ENCODE measurements at places on chromosomes 5 and 9.

GRCh38 chr9:130143958-130144366 lies 28.2 kb upstream of the NCS1 start:
- no peak for DNase-seq

DNA sequence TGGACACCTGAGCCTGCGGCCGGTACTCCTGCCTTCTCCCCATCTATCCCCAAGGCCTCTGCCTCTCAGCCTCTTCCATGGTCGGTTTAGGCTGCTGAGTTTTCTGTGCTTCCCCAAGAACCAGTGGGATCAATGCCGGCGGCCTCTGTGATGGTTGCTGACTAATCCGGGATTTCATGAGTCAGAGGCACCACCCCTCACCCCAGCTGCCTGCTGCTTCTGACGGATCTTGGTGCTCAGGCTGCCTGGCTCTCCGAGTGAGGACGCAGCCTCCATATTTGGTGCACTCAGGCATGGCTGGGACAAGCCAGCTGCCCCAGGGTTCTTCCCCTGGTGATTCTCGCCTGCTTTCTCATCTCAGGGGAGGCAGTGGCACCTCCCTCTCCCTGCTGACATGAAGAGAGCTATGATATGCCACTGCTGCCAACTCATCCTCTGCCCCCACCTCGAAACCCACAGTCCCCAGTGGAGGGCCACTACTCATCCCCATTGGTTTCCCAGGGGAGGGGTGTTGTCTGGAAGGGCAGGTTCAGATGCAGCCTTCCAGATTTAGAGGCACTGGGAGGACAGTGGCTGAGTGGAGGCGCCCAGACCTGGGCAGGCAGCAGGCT lies 3.3 kb upstream of the MAN1B1 start:
- no peak for DNase-seq

DNA sequence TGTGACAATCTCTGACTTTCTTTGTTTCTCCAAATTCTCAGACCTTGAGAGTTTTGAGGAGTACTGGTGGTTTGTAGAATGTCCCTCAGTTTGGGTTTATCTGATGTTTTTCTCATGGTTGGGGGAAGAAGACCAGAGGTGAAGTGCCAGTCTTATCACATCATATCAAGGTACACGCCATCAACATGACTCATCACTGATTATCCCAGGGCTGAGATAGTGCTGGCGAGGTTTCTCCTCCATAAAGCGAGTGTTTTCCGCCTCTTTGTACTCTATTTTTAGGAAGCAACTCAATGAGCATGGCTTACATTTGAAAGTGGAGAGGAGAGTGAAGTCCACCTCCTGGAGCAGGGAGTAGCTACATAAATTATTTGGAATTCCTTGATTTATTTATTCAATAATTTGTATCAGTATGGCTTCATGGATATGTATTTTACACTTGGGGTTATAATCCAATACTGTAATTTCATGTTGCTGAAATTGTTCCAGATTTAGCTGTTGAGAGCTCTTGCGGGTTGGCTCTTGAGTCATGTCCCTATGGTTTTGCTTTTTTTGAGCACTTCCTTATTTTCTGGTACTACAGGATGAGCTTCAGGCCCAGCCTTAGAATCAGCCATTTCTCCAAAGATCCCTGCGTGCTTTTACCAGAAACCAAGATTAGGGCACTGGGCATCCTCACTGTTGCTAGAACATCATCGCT lies 23.9 kb downstream of the DCANP1 start:
- no peak for DNase-seq

GRCh38 chr5:83377131-83377865 lies 94.2 kb upstream of the VCAN start:
- no peak for DNase-seq

GRCh38 chr5:35009657-35010056 lies 38.1 kb downstream of the AGXT2 start:
- DNase-seq: no peak

GRCh38 chr5:3190433-3190832 lies 405.2 kb upstream of the IRX1 start:
- no peak for DNase-seq

- no peak for DNase-seq
Observed at GRCh38 chr5:167945542-167946384, 345.7 kb upstream of the WWC1 start.

DNA sequence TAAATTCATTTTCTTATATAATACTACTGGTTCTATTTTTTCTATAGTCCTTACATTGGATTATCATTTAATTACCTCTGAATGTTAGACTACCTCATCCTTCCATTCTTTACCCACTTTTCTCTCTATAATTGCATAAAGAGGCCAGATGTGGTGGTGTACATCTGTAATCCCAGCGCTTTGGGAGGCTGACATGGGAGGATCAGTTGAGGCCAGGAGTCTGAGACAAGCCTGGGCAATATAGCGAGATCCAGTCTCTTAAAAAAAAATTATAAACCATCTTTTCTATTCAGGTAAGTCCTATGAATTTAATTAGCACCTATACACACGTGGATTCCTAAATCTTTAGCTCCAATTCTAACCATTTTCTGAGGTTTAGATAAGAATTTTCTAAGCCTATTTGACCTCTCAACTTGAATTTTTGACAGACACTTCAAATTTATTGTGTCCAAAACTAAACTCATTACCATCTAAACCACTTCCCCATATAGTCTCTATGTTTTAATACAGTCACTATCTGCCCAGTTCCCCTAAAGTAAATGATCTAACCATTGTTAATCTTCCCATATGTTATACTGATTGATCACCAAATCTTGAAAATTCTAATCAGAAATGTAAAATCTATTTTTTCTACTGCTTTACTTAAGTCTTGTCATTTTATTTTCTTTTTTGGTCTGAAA lies 33.0 kb upstream of the CHD1 start:
- no peak for DNase-seq

DNA sequence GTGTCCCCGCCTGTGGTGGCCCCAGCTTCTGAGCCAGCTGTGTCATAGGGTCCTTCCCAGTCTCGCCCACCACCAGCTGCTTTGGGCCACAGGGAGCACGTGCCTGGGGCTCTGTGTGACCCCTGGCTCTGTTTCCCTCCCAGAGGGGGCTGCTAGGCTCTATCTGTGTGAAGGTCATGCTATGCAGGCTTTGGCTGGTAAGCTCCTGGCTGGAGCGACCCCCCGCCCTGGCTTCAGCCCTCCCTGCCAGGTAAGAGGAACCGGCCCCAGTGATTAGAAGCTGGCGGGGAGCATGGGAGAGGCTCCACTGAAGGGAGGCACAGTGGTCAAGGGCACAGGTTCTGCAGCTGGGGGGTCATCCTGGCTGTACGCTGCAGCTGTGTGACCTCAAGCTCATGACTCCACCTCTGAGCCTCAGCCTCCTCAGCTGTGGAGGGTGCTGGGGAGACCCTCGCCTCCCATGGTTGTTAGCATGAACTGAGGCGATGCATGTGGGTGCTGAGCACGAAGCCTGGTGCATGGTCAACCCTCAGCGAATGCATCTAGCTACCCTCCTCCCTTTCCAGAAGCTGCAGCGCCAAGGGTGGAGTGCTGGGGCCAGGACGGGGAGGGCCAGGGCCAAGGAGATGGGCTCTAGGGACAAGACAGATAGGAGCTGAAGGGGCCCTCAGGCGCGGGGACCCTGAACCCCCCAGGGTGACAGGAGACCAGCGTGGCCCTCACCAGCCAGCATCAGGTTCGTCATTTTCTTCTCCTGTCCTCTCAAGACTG lies 163.8 kb upstream of the MVB12B start:
- DNase-seq: no peak

DNA sequence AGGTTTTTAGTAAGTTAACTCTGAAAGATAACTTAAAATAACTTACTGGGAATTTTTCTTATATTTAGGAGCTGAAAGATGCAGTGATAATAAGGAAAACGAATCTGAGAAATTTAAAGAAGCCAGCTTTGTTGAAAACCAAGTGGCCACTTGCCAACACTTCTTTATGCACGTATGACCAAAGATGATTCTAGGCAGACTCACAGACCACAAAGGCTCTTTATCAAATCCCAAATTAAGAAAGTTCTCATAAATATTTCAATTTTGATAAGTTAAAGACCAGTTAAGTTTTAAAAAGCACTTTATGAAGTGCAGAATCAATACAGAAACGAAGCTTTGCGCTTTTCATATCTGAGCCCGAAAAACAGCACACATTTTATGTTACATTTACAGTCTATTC lies 1.5 kb downstream of the AFF4 start:
- no peak for DNase-seq

GRCh38 chr9:36987891-36988290 lies 46.2 kb downstream of the PAX5 start:
- no peak for DNase-seq

DNA sequence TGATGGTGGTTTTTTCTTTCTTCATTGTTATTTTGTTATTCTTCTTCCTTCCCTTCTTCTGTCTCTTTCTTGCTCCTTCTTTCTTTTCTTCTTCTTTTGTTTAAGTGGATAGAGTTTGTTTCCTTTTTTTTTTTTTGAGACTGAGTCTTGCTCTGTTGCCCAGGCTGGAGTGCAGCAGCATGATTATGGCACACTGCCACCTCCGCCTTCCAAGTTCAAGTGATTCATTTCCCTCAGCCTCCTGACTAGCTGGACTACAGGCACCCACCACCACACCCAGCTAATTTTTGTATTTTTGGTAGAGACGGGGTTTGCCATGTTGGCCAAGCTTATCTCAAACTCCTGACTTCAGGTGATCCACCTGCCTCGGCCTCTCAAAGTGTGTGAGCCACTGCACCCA lies 40.3 kb downstream of the JAK2 start:
- DNase-seq: no peak

DNA sequence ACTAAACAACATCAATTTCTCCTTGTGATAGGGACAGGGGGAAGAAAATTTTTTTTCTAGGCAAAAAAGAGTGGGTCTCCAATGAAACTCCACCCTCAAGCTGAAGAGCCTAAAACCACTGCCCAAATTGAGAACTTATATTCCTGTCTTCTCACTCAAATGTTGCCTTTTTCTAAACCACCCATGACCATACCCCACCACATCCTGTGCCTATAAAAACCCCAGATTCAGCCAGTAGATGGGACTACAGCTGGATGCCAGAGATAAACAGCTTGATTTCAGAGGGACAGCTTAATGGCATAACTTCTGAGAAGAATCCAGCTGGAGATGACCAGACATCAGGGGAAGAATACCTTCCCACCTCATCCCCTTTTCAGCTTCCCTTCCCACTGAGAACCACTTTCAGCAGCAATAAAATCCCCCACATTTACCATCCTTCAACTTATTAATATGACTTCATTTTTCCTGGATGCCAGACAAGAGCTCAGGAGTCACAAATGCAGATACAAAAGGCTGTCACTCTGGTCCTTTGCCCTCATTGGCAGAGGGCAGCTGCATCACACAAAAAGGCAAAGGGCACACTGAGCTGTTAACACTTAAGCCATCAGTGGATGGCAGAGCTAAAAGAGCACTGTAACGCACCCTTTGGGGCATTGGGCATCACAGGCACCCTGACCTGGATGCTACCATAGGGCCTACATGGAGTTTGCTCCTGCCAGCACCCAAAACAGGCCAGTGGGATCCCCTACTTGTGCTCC lies 972.5 kb upstream of the CTNND2 start:
- no peak for DNase-seq

GRCh38 chr9:29830821-29831220 lies 2257.5 kb upstream of the C9orf72 start:
- DNase-seq: no peak

- no peak for DNase-seq
Observed at GRCh38 chr9:82923912-82924605, 138.9 kb downstream of the RASEF start.

DNA sequence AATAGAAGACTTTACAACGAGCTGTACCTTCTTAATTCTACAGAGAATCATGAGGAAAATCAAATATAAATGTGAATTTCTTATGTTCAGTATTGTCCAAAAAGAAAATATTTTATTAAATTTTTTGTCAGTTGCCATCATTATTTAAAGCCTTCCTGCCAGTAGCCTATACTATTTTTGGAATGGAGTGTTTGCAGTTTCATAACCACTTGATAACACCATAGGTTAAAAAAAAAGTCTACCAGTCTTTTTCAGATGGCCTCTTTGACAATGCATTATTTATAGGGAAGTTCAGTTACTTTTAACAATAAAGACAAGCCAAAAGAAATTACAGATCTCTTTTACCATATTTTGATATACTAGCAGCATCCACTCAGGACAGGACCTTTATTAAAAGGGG lies 80.3 kb upstream of the CCDC152 start:
- no peak for DNase-seq

- no peak for DNase-seq
Observed at GRCh38 chr5:53006911-53007890, 18.0 kb downstream of the ITGA2 start.

DNA sequence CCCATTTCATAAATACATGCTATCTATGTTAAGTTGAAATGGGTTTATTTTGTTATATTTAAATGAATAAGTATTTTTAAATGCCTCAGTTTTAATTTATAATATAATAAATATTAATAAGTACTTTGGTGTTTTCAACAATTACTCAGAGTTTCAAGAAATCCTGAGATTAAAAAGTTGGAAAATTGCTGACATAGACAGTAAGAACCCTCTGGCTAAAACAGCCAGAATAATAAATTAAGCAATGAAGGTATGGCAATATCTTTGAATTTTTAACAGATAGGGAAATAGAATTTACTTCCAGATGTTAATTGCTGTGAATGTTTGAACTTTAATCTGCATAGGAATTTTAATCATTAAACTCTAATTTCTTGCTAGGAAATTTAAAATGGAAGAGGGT lies 83.6 kb downstream of the ZNF622 start:
- no peak for DNase-seq

Measured in activated CD4-positive, alpha-beta T cell treated with anti-CD3 and anti-CD28 coated beads for 24 hours (primary cell).